CD4-positive, alpha-beta T cell treated with Interferon alpha-2 for 1 hour (primary cell): ENCODE measurements at places on chromosomes 6 and 20.

DNA sequence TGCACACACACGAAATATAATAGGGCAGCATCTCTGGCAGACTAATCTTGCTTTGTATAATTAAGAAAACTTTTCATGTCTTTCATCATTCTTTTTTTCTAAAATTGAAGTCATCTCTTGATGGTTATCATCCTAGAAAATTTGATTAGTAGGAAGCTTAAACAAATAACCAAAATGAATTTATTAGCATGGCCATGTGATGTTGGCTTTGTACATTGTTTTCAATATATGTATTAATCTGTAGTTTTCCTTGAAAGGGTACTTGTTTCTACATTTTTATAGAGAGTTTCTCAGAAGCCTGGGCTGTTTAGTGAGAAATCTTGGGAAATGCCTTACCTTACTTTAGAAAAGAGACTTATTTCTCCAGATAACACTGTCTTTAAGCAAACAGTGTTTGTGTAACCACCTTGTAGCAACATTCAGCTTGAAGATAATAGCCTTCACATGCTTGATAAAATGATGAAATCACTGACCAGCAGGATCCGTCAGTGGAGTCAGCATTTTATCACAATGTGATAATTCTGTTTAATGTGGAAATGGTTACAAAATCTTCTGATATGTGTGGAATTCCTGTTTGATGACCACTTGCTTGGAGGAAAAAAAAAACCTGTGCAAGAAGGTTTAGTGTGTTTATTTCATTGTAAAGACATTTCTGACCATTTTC lies 147.8 kb downstream of the MACROD2 start:
- DNase-seq, result no peak

DNA sequence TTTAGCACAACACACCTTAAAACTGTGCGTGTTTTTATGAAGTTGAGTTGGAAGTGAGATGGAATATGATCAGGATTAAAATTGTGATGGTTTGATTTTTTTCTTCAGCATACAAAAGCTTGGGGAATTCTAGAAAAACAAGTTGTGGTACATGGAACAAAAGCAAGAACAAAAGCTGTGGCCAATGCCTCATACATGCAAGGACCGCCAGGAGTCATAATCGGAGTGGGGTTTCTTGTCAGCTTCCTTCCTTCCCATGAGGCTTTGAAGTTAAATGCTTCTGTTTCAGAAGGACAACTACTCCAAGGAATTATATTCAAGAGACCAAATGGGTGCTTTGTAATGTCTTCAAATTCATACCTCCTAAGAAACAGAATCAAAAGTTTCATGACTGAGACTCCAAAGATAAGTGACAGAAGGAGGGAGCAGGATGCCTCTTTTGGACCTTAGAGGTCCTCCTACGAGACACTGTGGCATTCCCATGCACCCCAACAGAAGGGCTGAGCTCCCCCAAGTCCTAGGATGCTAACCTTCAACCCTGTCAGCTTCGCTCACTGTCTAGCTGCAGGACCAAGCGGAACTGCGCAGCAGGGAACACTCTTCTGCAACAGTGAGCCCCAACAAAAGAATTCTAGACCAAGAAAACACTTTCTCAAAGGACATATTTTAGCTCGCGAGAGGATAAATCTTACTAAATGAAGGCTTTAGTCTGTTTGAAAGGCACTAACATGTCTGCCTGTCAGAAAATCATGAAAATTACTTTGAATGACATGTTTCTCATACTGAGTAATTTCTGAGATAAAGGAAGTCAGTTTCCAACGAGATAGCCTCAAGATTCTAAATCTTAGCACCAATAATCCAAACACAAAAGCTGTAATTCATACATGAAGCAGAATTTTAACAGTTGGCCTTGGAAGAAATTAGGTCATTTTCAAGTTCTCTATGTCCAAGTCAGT lies 108.5 kb upstream of the NHSL1 start:
- no peak for DNase-seq

- DNase-seq, result peak; percentile 74
Observed at GRCh38 chr6:24935366-24936152, at the start of gene RIPOR2. TSS of gene RIPOR2 (minus strand) at chr6:24935960. CDS start at chr6:24935898, 62 bp downstream.

DNA sequence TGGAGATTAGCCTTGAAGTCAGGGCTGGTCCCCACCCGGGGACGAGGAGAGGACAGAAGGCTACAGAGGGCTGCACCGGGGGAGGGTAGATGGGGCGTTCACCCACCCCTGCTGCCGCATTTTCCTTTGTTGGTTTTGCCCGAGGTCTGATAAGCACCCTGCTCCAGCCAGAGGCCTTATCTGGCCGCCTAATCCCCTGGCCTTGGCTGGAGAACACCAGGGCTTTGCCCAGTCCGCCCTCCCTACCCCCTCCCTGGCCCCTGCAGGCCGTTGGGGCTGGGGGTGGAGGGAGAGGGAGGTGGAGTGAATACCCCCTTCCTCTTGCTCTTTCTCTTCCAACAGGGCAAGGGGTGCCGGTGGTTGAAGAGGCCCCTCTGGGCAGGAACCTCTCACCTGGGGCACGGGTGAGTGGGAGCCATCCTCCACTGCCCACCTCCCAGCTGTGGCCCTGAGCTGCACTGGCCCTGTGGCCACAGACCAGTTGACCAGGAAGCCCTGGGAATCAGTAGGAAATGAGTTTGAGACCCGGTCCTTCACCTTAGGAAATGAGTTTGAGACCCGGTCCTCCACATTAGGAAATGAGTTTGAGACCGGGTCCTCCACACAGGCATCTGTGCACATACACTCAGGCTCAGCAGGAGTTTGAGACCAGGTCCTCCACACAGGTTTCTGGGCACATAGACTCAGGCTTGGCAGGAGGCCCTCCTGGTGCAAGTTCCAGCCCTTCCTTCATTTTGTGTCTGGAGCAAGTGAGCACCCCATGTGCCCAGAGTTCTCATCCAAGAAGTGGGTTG lies 12.0 kb upstream of the GATA5 start:
- no peak for DNase-seq

DNA sequence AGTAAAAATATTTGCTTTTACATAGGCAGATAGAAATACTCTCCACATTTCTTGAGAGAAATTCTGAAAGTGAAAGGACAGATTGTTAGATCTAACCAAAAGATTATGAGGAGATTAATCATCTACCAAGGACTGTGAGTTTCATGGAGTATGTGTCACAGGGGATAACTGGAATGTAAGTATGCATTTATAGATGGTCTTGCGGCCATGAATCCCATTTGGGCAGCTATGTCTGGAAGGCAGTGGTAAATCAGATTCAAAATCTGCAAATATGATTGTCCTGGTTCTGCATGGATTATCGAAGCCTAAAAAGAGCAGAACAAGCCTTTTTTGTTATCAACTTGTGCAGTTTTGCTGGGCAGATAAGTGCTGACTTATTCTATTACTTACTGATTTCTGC lies 293.8 kb downstream of the RFPL4B start:
- no peak for DNase-seq

DNA sequence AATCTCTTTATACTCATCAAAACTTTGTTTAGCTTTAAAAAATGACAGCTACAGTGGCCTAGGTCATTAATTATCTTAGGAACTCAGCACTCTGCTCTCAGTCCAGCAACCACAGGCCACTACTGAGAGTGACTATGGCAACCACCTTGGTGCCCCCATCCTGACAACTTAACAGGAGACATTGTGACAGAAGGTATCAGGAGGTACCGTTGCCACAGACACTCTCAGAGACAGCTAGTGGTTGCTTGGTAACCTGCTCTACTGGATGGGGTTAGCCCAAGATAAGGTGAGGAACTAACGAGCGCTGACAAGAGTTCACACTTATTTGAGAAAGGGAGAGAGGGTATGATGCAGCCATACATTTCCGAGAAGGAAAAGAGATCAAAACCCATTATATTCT lies 76.1 kb upstream of the TFAP2D start:
- no peak for DNase-seq

- DNase-seq, result no peak
Observed at GRCh38 chr6:47206626-47207025, 103.1 kb downstream of the TNFRSF21 start.

DNA sequence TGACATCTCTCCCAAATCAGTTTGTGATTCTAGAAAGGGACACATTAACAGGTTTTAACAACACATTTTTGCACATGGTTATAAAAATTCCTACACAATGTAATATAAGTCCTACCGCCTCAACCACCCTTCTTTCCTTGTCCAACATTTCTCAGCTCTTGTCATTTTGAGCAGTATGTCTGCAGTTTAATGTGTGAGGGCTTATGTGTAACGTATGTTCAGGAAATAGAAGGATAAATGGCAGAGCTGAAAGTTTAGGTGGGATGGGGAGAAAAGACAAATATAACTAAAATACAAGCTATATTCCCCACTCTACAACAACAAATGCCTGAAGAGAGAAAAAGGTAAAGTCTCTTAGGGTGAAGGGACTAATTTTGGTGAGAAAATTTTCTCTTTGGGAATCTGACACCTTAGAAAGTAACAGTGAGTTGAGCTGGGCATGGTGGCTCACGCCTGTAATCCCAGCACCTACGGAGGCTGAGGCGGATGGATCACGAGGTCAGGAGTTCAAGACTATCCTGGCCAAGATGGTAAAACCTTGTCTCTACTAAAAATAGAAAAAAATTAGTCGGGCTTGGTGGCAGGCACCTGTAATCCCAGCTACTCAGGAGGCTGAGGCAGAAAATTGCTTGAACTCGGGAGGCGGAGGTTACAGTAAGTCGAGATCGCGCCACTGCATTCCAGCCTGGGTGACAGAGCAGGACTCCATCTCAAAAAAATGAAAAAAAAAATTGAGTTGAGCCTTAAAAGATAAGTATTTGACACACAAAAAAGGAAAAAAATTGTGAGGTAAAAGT lies 5.1 kb downstream of the PNRC1 start:
- DNase-seq, result no peak

DNA sequence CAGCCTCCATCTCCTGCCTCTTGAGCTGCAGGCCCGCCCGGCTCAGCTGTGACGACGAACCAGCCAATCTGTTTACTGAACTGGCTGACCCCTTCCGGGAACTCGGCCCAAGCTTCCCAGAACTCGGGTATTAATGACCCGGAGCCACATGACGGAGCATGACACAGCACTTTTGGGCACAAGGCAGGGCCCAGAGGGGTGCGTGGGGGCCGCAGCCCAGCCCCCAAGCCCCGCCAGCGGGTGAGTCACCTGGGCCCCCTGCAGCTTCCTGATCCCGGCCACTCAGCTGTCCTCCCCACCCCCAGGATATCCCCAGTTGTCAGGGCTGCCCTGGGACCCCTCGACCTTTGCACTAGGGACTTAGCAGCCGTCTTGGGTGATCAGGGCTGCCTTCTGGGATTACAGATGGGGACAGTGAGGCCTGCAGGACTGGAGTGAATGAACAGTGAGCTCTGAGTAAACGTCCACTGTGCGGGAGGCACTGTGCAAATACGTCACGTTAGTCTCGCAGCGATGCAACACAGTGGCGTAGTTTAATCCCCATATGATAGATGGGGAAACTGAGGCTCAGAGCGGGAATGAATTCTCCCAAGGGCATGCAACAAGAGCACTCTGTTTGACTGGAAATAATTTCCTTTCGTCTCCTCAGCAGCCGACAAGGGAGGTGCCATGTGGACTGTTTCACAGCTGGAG lies 102.1 kb downstream of the CEBPB start:
- DNase-seq, result peak; percentile 39

- peak; percentile 70 for DNase-seq
Observed at GRCh38 chr6:139490482-139490881, 116.0 kb upstream of the CITED2 start.

GRCh38 chr6:153032255-153032882 lies 29.9 kb upstream of the MTRF1L start:
- DNase-seq, result no peak

GRCh38 chr20:43691928-43692524 lies 25.1 kb downstream of the MYBL2 start:
- peak; percentile 57 for DNase-seq

DNA sequence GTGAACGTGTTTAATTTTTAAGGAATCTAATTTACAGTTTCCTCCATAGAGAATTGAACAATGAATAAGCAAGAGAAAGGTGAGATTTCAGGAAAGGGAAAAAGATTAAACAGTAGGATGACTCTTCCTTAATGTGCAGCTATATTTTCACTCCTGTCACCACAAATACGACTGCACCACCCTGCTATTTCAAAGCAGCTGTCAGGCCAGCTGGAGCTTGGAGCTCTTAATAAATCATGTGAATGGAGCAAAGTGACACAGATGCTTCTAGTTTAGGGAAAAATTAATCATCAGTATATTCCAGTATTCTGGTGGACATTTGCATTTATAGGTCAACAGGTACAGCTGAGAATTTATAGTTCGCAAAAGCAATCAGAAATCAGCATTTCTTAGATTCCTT lies 56.5 kb upstream of the PKIB start:
- no peak for DNase-seq

- no peak for DNase-seq
Observed at GRCh38 chr6:106560996-106561685, 68.2 kb downstream of the RTN4IP1 start.

GRCh38 chr6:109344226-109344625 lies 38.0 kb downstream of the CD164 start:
- no peak for DNase-seq

DNA sequence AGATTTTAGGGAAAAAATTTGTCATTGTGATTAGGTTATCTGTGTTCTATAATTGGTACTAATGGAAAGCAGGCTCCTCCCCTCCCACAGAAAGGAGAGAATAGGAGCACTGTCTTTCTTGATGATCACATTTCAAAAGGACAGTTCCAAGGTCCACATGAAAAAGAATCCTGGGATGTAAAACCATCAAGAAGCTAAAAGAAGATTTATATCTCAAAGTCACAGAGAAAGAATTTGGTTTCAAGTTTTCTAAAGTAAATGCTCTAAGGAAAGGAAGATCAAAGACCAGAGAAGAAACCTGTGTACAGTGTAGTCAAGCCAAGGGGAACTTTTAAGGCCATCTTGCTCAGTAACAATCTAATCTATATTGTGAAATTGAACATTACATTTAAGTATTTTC lies 652.7 kb upstream of the HS3ST5 start:
- DNase-seq, result no peak

DNA sequence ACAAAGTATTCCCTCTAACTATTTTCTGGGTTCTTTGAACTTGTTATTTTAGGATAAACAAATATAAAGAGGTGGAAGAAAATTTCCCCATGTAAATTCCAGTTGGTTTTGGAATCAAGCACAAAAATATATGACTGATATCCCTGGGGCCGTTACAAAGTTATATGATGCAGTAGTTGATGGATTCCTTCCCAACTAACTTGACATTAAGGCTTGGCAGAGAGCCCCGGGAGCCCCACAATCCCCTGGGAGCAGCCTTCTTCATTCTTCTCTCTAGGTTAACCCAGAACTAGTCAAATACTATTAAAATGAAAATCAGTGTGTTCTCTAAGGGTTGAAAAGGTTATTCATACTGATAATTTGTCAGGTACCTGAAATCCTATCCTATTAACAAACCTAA lies 508.9 kb upstream of the SOX4 start:
- no peak for DNase-seq

GRCh38 chr6:149366267-149366921 lies 33.7 kb upstream of the SUMO4 start:
- peak; percentile 50 for DNase-seq

DNA sequence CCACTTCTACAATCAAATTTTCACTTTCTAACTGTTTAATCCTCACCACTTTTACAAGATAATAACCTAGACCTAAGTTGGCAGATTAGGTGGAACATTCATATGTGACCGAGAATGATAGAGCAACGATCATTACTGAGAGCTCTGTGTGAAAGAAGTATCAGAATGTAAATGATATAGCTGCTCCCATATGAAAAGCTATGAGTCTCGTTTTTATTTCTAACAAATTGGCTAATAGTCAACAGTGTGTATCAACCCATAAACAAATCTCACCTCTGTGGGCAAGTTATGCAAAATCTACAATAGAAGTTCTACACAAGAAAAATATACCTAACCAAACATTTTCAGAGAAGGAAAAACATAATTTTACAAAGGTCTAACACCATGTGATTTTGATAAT lies 3.7 kb downstream of the LGSN start:
- DNase-seq, result no peak
